Foreskin keratinocyte (primary cell): ENCODE measurements at places on chromosomes 5 and 9. TPM values are rescaled to one million over a fixed set of nuclear protein-coding genes. Genes with fewer than 3 reads are reported as not detected.

The SLC6A3 gene
- total RNA-seq: not detected in 2 replicates

The IQGAP2 gene
- 0.11 TPM in 1 of 2 replicates, not detected in the other for total RNA-seq

The OBP2B gene
- total RNA-seq: not detected in 2 replicates

The GRIA1 gene
- 0.42 and 0.48 TPM in 2 replicates for total RNA-seq

The DNAH5 gene
- total RNA-seq: 0.71 and 1.1 TPM in 2 replicates
